ENCODE measurements at places on chromosomes 6 and 20. TPM values are rescaled to one million over a fixed set of nuclear protein-coding genes. Genes with fewer than 3 reads are reported as not detected.
A peak's percentile ranks its signal among the peaks of the same experiment; 100 is the strongest.

DNA sequence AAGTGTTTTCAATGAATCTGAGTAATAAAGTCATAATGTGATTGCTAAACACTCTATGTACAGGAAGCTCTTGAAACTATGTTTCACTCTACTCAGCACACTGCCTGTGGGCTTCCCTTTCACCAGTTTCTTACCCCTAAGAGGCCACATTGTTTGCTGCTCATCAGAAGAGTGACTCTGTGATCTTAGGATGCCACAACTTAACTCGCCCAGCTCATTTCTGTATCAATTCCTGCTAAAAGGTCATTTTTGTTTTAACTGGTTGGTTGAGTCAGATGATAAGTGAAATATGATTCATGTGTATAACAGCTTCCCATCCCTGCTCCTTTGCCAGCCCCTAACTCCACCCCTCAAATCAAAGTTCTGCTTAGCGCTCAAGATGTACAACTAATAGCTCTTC, 9.8 kb upstream of the NDUFAF4 start:
- no peaks in the 10 kb centered on the region for H3K4me1 ChIP-seq
- H3K27ac ChIP-seq: no peak overlapping the region
- H3K27me3 ChIP-seq: no peaks in the 10 kb centered on the region
- no peak for DNase-seq
- no peaks in the 10 kb centered on the region for H3K36me3 ChIP-seq

DNA sequence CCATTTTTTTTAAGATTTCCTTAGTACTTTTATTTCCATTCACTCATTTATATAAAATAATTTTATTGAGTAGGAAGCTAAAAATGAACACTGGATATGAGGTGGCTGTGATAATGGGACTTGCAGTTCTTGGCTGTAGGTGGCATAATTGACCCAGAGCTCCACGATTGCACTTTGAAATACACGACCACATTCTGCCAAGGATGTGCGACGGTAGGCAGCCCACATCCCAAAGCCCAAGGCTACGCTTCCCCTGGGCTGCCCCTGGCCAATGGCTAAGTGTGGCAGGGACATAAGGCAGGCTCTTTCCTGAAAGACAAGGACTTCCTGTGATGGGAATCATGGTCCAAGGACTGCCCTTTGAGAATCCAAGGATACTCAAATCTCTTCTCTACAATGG, 43.7 kb upstream of the ADTRP start:
- no peaks in the 10 kb centered on the region for H3K27me3 ChIP-seq
- H3K27ac ChIP-seq: no peak overlapping the region
- H3K4me3 ChIP-seq: no peak overlapping the region
- no peaks in the 10 kb centered on the region for H3K36me3 ChIP-seq

DNA sequence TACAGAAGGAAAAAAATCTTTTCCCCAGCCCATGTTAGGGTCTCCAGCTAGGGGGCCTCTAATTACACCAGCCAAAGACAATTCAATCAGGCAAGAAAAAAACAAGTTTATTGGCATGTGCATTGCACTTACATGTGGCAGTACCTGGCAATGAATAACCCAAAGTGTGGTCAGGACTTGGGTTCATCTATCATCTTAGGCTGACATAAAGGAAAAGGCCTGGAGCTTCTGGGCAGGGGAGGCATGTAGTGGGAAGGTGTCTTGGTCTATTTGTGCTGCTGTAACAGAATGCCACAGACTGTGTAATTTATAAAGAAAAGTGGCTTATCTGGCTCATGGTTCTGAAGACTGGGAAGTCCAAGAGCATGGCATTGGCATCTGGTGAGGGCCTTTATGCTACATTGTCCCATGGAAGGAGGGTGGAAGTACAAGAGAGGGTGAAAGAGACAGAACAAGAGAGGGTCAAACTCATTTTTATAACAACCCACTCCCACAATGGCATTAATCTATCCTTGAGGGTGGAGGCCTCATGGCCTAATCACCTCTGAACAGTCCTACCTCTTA, 4.4 kb upstream of the PYGB start:
- H3K36me3 ChIP-seq: no peaks in the 10 kb centered on the region
- H3K4me3 ChIP-seq: no peak overlapping the region
- DNase-seq: peak; percentile 10
- H3K27ac ChIP-seq: no peak overlapping the region

DNA sequence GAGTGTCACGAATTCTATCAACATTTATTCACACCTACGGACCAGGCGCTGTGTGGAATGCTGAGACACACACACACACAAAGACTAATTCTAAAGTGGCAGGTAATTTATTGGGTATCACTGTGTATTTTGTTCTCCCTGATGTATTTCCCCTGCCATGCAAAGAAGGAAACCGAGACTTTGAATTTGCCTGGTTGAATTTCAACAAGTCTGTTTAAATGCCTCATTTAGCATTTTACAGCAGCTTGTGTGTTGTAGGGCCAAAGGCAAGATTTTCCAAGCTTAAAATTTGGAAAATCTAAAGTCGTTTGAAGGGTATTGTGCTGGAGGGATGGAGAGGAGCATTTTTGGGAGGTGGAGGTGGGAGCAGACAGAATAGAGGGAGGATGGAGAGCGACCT, 274.4 kb upstream of the ZFP64 start:
- peaks cover 7% of the 10 kb centered on the region for H3K27me3 ChIP-seq
- no peaks in the 10 kb centered on the region for H3K36me3 ChIP-seq
- H3K4me1 ChIP-seq: no peaks in the 10 kb centered on the region
- DNase-seq: no peak

Gene ME1
- 15.4 TPM for total RNA-seq

Data from endodermal cell (in vitro differentiated cells).